ENCODE measurements at places on chromosomes 1 and 21.

- DNase-seq, result no peak
Measured at GRCh38 chr1:195973311-195973904, 634.8 kb downstream of the KCNT2 start.

DNA sequence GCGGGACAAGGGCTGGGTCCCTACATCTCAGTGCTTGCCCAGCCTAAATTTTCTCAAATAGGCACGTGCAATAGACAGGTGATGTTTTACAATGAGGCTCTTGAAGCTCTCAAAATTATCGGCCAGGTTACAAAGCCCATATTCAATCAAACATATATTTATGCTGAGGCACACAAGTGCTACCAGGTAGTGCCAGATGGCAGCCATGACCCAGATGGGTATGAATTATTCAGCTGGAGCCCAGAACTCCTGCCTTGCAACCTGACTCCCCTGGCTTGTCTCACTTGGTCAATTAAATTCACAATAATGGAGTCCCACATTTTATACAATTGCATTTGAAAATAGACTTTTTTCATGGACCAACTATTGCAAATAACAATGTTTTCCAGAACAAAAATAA, 12.3 kb upstream of the ADAM30 start:
- no peak for DNase-seq

DNA sequence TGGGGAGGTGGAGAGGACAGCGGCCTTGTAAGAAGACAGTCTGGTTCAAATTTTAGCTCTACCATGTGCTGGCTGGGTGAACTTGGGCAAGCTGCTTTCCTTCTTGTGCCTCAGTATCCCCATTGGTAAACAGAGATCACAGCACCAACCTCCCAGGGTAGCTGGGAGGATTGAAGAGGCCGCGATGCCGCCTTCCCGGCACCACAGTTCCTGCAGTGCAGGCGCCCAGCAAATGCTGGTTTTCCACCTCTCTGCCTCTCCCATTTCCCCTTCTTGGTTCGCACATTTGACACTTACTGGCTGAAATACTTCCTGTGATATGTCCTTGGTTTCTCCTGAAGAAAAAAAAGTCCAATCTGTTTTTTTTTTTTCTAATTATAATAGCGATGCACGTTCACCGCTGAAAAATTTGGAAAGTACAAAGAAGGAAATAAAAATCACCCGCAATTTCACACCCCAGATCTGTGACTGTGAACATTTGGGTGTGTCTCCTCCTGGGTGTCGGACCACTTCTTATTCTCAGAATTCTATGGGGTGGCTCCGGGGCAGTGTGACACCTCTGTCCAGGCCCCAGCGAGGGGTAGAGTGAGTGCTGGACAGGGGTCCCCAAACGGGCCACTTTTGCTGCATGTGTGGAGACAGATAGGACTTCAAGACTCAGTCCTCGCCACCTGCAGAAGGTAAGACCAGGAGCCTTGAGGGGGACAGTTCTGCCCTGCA, 73.1 kb downstream of the RUNX3 start:
- DNase-seq, result no peak

DNA sequence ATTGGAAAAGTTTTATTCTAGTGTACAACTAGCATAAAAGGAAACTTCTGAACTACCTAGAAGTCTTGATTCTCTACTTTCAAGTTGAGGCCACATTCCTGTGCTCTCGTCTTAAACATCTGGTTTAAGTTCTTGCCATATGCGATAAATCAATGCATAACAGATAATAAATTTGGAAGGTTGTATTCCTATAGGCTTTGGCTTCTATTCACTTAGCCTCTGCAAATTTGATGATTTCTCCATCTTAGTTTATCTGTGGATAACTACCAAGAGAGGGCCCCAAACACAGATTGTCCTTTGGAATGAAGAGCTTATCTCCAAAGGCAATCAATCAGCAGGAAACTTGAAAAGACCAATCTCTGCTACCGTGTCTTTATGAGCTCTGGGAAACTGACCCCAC, 11.7 kb upstream of the RNF2 start:
- DNase-seq, result no peak

- DNase-seq, result no peak
Measured at GRCh38 chr1:17404820-17405219, 32.8 kb downstream of the PADI6 start.

DNA sequence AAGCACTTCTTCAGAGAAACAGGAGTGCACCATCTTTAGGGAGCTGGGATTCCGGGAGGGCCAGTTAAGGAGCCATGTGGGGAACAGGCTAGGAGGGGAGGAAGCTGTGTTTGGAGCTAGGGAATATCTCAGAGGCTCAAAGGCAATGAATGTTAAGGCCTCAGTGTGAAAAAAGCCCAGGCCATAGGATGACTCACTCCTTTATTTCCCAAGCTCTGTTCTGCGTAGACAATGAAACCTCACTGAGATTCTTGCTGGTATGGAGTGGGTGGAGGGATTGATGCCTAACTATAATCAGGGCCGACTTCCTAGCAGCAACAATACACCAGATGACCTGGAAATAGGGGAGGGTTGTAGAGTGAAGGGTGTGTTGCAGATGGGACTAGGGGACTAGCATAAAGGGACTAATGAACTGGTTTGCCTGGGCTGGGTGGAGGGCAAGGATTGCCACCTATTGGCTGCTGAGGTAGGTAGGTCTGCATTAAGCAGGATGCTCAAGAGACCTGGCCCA, 2.1 kb downstream of the GNAT2 start:
- peak; percentile 83 for DNase-seq

DNA sequence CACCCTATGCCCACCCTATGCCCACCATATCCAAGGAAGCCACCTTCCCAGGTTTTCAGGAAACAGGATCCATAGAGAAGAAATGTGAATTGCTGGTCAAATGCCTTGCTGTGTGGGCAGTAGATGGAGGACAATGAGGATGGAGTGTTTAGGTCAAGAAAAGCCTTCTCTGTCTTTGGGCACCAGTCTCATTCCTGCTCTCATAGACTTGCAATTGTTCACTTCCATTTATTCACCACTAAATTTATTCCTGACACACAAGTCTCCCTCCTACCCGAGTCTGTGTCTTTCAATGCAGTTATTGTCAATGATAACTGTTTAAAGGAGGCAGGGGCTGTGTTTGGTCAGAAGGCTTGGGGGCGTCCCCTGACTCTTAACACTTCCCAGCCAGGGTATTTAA, 48.0 kb upstream of the ITPKB start:
- no peak for DNase-seq

DNA sequence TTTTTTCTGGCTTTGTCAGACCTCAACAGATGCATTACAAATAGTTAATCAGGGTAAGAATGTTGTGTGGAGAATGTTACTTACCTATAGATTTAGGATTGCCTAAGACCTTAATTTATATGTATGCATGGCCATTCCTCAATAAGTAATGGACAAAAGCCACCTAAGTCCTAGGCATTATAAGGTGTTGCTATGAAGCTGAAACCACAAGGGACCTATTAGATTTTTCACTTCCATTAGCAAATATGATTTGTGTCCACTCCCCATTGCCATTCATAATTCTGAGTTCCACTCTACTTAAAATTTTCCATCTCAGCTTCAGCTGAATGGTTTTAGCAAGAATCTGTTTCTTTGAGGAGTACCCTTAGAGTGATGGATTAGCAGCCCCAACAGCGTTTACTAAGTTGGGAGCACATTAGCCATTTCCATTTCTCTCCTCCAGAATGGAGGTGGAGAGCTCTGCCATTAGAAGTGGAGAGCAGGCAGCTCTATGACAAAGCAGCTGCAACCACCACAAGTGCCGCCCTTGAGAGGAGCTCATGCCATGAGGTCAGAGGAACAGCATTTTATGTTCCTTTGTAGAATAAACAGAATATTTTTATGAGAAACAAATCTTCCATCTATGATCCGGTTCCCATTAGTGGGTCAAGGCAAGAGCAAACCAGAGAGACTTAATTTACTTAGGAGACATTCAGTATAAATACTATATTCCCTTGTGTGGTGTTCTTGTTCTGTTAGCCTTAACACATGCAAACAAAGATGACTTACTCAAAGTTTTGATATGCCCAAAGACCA, 28.9 kb upstream of the C1orf87 start:
- no peak for DNase-seq

DNA sequence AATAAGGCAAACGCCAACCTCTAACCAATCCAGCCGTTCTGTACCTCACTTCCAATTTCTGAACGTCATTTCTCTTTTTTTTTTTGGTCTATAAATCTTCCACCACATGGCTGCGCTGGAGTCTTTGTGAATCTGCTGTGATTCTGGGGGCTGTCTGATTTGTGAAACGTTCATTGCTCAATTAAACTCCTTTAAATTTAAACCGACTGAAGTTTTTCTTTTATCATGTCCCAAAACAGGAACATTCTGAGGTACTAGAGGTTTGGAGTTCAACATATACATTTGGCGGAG, 65.5 kb upstream of the BACH1 start:
- DNase-seq, result peak; percentile 30

DNA sequence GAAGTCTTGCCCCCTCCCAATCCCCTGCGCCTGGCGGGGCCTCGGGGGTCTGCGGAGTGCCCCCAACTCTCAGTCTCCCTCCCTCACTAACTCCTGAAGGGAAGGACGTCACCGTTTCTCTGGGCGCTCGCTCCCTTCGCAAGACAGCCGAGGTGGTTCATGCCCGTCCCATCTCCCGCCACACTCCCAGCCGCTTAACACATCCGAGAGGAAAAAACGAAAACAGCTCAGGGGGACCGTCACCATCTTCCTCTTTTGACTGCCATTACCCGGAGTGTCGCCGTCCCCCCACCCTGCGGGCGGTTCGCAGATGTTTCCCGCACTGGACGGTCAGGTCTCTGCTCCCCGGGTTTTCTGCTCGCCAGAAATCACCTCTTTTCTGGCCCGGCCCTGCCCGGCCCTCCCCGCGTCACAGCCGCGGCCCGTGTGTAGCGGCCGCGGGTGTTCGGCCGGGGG, 532 bp downstream of the ERO1B start:
- peak; percentile 41 for DNase-seq

GRCh38 chr1:228998179-228998578, 262.9 kb downstream of the RHOU start:
- DNase-seq, result no peak

- peak; percentile 60 for DNase-seq
Measured at GRCh38 chr1:146032631-146033219, 11.2 kb upstream of the HJV start.

DNA sequence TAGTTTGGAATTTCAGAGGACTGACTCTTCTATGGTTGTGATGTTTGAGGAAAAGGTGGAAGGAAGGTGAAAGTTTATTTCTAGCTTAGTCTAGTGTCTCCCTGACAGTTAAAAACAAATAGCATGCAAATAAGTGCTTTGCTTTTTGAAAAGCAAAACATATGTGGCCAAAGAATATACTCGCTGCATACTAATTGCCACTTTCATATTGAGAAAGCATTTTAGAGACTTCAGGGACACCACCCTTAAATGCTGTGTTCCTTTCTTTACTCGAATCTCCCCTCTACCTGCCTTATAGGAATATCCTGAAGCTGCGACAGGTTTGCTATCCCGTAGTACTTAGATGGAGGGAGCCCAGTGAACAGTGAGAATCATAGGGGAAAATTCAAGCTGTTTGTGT, 23.2 kb downstream of the GLUL start:
- DNase-seq, result no peak

DNA sequence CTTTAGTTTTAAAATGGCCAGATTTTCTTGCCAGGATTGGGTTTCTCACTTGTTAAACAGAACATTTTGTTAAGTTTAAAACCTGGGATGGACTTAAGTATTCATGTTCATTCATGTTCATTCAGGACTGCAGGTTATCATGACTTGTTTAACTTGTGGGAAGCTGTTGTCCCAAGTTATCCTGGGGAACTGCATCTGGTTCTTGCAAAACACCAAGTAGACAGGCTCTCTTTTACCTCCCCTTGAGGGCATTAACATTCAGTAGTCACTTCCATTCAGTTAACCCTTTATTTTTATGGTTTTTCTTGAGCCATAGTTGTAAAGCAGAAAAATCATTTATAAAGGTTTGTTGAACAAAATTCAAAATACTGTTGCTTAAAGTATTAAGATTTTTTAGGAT, 8.1 kb downstream of the SOD1 start:
- no peak for DNase-seq

GRCh38 chr1:236353813-236354212, 40.3 kb upstream of the EDARADD start:
- no peak for DNase-seq

GRCh38 chr1:168127503-168127902, 9.2 kb downstream of the GPR161 start:
- no peak for DNase-seq

DNA sequence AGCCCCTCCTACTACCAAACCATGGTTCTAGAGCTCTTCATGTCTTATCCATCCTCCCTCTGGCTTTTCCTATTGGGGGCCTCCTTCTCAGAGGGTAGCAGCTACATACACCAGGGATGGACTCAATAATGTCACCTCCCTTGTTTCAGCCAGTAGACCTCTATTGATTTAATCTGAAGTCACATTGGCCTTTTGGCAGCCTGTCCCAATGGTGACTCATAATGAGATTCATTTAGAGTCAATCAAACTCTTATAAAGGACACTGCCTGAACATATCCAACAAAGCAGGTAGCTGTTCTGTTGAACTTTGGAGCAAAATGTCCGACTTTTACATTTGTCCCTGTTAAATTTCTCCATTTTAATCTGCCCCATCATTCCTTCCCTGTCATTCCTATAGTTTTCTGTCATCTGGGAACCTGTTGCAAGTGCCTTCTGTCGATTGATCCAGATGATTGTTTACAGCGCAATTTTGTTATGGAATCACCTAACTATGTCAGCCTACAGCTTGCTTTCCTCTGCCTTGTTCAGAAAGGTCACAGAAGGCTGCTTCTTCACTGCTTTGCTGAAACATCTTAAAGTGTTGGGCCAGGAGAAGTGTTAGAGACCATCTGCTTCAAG, 105.9 kb downstream of the ETS2 start:
- no peak for DNase-seq

DNA sequence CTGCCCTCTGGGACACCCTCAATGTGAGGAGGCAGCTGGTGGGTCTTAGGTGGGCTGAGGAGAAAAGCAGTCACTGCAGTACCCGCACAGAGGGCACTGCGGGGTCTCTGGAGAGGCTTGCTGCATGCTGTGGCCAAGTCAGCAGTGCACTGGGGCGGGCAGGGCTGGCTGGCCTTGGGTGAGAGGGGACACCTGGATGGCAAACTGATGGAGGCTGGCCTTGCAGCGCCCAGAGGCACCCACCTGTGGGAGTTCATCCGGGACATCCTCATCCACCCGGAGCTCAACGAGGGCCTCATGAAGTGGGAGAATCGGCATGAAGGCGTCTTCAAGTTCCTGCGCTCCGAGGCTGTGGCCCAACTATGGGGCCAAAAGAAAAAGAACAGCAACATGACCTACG, 3.2 kb downstream of the ELF3 start:
- no peak for DNase-seq

- peak; percentile 76 for DNase-seq
Measured at GRCh38 chr1:23980728-23981070, 572 bp upstream of the SRSF10 start.

GRCh38 chr1:191162762-191163161, 685.1 kb upstream of the BRINP3 start:
- DNase-seq, result no peak

DNA sequence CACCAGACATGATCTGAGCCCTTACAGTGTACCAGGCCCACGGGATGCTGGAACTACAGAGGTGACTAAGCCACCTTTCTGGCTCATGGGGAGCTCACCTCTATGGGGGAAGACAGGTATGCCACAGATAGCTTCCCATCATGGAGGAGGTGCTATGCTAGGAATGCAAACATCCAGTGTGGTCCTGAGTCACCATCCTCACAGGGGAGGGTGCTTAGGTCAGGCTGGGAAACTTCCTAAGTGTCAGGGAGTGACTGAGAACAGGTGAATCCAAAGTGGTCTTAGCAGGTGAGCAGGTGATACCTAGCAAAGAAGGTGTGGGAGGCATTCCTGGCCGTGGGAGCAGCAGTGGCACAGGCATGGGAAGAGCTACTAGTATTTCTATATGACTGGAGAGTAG, 8.6 kb upstream of the RASSF5 start:
- DNase-seq, result no peak

Measured in fibroblast of skin of back (primary cell).